Nephron progenitor cell (in vitro differentiated cells): ENCODE measurements at places on chromosomes 13 and 19.

DNA sequence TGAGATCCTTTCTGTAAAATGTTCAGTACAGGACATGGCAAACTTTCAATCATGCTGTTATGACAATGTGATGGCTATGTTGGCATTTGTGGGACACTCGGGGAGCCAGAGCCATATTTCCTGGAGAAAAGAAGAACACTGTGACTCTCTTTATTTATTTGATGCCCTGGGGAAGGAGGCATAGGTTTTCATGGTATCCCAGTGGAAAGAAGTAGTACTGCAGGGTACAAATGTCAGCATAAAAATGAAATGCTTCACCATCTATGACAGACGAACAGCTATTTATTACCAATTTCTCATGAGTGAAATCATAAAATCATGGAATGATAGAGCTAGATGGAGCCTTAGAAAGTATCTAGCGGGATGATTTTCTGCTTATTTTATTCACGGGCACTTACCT, 217.1 kb downstream of the COL4A1 start:
- DNase-seq, result no peak

DNA sequence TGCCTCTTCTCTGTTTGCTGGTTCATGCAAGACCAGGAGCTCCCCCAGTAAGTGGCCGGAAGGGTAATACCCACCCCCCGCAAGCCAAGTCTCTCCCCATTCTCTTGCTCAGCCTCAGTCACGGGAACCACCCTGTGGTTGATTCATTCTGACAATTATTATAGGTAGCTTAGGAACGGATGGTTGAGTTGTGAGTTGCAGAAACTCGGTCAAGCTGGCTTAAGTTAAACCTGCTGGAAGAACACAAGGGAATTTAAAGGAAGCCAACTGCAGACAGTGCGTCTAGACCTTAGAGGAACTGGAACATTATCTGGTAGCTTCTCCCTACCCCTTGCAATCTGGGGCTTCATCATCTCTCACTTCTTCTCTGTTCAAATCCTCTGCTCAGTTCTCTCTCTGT, 8.9 kb downstream of the FPR1 start:
- no peak for DNase-seq

DNA sequence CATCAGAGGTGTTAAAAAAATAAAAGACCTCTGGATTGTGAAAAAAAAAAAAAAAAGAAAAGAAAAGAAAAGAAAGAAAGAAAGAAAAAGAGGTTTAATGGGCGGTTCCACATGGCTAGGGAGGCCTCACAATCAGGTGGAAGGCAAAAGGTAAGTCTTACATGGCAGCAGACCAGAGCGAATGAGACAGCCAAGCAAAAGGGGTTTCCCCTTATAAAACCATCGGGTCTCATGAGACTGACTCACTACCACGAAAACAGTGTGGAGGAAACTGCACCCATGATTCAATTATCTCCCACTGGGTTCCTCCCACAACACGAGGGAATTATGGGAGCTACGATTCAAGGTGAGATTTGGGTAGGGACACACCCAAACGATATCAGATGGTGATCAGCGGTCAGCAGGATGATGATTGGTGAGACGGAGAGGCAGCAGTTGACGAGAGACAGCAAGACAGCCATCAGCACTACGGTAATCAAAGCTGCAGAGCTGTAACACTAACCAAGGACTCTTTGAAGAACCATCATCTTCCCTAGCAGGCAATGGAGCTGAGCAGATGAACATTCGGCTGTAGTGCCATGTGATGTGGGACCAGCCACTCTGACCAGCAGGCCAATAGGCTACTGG, 3.9 kb upstream of the CD209 start:
- no peak for DNase-seq

- no peak for DNase-seq
Measured at GRCh38 chr13:99496184-99497142, 4.8 kb upstream of the TM9SF2 start.

- DNase-seq, result no peak
Measured at GRCh38 chr13:80168089-80168850, 172.7 kb downstream of the SPRY2 start.

DNA sequence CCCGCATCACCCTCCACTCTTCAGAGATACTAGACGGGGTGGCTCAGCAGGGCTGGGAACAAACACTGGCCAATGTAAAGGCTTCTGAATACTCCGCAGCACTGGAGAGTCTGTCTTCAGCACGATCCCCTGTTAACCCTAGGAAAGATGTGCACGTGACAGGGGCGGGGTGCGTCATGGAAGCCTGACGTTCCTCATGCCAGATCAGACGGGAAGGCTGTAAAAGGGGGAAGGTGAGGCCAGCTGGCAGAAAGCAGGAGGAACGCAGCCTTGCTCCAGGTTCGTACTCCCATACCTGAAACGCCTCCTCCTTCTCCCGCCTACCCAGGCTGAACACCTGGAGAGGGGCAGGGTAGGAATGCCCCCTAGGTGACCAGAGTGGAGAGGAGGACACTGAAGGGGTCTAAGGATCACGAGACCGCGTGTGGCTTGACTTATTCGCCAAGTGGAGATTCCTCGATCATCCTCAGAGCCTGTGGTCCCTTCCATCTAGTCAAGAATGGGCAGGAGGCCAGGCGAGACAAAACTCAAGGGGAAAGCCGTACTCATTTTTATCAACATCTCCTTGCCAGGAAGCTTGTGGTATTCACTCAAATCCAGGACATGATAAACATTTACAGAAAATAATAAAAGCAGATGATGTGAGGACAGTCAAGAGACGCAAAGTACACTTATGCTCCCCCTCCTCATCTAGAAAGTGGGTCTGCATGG, 18.2 kb upstream of the FFAR2 start:
- no peak for DNase-seq

- DNase-seq, result no peak
Measured at GRCh38 chr19:2556221-2557092, 80.5 kb downstream of the GADD45B start.

GRCh38 chr13:22880741-22881720, 299.7 kb upstream of the SGCG start:
- no peak for DNase-seq

DNA sequence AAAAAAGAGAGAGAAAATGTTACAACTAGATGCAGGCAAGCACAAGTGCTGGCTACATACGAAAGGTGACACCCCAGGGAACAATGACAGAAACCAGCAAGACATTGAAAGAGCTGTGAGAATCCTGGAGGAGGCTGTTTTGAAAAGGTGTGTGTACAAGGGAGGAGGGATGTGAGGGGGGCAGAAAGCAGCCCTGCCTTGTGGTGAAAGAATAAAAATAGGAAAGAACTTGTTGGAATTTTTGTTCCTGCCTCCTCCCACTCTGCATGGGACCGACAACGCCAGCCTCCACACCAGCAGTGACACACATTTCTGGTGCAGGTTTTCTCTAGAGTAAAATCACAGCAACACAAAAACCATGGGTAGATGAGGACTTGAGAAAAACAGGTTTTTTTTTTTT, 1258.6 kb downstream of the PCDH9 start:
- no peak for DNase-seq

DNA sequence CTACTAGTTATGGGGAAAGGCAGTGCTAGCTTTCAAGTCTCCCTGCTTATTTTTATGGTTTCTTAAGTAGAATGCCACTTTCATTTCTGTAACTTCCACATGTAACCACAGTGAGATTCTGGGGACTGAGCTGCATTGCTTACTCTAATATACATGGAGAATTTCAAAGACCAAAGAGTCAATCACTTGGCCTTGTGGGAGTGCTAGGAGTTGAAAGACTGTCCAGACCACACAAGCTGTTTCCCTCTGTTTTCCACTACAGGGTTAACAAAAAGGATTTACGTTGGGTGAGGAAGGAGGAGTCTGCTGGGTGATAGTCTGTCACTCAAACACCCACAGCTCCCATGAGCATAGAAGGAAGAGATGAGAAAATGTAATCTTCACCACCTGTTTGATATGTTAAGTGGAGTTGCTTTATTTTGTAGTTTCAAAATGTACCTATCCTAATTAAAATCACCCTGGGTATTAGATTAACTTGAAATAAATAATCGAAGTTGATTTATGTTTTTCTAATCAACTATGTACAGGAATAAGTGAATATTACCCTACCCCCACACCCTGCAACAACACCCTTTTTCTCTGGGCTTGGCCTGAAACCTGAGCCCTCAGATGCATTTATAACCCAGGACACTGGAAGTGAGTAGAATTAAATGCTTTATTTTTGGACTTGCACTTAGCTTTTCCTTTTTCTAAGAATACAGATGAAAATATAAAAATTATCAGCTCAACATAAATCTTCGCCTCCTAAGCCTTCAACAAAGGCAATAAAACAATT, 225.8 kb upstream of the SLC10A2 start:
- no peak for DNase-seq

- DNase-seq, result peak; percentile 90
Measured at GRCh38 chr19:19531951-19532805, 3.5 kb downstream of the YJEFN3 start.

DNA sequence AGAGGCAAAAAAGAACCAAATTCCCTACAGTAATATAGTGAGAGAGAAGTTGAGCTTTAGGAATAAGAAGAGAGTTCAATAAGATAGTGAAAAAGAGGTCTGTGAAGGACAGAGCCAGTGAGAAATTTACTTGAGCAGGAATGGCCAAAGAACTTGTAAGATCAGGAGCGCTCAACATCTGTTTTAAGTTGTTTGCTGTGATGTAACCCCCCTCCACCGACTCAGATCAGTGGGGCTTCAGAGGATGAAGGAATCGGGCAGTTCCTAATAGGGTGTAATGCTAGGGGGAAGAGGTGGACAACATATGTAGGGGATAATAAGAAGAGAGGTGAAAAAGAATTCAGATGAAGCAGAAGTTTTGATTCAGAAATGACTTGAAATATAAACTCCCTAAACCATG, 85.3 kb upstream of the FNDC3A start:
- DNase-seq, result no peak

DNA sequence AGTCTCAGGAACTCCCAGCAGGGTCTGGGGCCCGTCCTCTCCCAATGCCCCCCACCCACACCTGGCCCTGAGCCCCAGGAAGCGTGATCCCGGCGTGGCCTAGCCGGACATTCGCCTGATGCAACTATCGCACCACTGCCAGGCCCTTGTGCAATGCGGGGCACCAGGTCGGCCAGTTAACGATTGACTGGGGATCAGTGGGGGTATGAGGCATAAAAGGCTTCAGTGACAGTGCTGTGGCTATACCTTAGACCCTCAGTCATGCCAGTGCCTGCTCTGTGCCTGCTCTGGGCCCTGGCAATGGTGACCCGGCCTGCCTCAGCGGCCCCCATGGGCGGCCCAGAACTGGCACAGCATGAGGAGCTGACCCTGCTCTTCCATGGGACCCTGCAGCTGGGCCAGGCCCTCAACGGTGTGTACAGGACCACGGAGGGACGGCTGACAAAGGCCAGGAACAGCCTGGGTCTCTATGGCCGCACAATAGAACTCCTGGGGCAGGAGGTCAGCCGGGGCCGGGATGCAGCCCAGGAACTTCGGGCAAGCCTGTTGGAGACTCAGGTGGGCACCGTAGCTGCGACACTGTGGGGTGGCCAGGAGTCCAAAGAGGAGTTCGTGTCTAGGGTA, at the start of gene ANGPTL8:
Gene ANGPTL8, plus strand, starts transcription at position 243 of the 624 bp plus-strand sequence. Its CDS starts 19 bp downstream, at position 262.
- DNase-seq, result no peak

- DNase-seq, result no peak
Measured at GRCh38 chr19:33064458-33064791, 263 bp downstream of the RHPN2 start.

- DNase-seq, result no peak
Measured at GRCh38 chr19:44785271-44785670, 7.6 kb downstream of the CBLC start.

DNA sequence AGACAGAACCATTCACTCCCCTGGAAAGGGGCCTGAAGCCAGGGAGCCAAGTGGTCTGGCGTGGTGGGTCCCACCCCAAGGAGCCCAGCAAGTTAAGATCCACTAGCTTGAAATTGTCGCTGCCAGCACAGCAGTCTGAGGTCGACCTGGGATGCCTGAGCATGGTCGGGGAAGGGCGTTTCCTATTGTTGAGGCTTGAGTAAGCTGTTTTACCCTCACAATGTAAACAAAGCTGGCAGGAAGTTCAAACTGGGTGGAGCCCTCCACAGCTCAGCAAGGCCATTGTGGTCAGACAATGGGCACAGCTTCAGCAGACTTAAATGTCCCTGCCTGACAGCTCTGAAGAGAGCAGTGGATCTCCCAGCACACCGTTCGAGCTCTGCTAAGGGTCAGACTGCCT, 195.6 kb upstream of the DACH1 start:
- DNase-seq, result no peak

DNA sequence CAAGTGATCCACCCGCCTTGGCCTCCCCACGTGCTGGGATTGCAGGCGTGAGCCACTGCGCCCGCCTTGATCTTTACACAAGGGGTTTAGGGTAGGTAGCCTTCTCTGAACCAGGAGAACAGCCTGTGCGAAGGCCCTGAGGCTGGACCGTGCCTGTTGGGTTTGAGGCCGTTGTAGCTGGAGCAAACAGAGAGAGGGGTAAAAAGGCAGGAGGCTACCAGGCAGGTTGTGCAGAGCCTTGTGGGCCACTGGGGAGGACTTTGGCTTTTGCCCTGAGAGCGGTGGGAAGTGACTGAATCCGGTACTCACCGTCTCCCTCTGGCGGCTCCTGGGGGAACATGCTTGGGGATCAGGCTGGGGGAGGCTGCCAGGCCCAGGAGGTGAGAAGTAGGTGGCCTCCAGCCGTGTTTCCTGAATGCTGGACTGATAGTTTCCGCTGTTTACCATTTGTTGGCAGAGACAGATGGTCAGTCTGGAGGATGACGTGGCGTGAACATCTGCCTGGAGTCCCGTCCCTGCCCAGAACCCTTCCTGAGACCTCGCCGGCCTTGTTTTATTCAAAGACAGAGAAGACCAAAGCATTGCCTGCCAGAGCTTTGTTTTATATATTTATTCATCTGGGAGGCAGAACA, 24.6 kb downstream of the SPC24 start:
- DNase-seq, result peak; percentile 79

DNA sequence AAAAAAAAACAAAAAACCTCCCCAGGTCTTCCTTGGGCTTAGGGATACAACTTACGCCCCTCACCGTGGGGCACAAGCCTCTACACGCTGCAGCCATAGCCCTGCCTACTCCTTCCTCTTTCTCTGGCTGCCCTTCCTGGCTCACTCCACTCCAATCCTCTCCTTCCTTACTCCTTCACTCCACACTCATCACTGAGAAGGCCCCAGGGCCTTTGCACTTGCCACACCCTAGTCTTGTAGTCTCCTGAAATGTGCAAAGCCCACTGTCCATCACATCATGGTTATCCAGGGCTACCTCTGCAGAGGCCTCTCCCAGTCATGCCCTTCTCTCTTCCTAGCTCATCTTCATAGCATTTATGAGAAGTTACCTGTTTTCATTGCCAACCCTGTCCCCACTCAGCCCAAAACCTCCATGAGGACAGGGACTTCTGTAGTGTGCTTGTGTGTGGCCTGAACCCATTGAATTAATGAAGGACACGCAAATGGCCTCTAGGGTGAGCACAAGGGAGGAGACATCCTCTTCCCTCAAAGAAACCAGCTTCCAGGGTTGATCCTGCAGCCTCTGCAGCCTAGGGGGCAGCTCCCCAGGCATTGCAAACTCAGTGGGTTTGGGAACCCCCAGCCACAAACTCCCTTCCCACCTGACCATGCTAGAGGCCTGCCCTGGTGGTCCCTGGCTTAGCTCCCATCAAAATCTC, 7.9 kb upstream of the HSH2D start:
- no peak for DNase-seq
